GF-D8 (cell line): ENCODE measurements at places on chromosomes 12 and 14.

- no peak for DNase-seq
These were observed 64.9 kb downstream of the TMX1 start for GRCh38 chr14:51304941-51305340.

GRCh38 chr12:30515351-30515750 lies 180.3 kb downstream of the IPO8 start:
- no peak for DNase-seq

DNA sequence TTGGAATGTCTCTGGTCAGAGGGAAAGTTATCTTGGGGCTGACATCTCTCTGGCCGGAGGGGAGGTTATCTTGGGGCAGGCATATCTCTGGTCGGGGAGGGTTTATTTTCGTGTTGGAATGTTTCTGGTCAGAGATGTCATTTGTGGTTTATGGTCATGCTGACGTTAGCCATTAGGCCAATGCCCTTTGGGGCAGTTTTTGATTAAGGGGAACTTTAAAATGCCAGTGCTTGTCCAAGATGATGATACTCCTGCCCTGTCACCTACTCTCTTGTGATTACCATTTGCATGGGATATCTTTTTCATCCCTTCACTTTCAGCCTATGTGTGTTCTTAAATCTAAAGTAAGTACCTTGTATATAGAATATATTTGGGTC lies 29.0 kb upstream of the A2M start:
- no peak for DNase-seq

GRCh38 chr14:85123755-85124154 lies 406.2 kb upstream of the FLRT2 start:
- DNase-seq, result no peak

DNA sequence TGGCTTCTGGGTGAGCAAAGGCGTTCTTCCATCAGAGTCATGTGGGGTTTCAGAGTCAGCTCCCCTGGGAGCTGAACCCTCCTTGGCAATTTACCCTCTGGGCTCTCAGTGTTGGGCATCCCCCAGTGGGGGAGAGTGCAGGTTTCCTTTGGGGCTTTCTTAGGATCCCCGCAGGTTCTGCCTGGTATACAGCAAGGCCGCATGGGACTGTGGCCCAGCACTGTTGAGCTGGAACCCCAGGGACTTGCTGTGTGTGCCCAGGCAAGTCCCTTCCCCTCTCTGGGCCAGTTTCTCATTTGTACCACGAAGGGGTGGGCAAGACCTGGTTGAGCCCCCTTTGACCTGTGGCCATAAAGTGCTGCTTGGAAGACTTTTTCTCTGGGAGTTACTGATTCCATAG lies 5.5 kb downstream of the FAM181A start:
- DNase-seq, result no peak

DNA sequence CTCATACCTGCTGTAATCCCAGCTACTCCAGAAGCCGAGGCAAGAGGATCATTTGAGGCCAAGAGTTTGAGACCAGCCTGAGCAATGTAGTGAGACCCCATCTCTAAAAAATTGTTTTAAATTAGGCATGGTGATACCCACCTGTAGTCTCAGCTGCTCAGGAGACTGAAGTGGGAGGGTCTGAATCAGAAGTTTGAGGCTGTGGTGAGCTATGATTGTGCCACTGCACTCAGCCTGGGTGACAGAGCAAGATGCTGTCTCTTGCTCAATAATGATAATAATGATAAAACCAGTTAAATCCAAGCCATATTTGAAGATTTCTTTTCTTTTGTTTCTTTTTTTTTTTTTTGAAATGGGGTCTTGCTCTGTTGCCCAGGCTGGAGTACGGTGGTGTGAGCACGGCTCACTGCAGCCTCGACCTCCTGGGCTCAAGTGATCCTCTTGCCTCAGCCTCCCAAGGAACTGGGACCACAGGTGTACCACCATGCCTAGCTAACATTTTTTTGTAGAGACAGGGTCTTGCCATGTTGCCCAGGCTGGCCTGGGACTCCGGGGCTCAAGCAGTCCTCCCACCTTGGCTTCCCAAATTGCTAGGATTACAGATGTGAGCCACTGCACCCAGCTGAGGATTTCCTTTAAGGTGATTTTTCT lies 12.8 kb downstream of the PSMA6 start:
- no peak for DNase-seq

DNA sequence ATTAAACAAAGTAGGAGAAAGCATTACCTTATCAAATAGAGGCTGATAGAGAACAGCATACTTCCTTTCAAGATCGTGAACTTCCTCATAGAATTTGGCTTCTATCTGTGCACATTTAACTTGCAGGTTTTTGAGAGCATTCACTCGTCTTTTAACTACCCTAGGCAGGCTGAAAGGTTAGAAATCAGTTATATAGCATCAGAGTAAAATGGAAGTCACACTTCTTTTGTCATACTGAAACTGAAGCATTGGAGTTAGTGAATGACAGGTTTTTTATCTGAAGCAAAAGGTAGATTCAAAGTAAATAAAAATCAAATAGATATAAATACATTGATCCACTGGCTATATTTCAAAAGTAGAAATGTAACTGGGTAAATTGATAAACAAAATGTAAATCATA lies 24.4 kb downstream of the NAP1L1 start:
- no peak for DNase-seq

GRCh38 chr12:126210448-126210847 lies 1145.2 kb downstream of the AACS start:
- no peak for DNase-seq

- no peak for DNase-seq
These were observed 8.9 kb downstream of the DDHD1 start for GRCh38 chr14:53144244-53144643.

DNA sequence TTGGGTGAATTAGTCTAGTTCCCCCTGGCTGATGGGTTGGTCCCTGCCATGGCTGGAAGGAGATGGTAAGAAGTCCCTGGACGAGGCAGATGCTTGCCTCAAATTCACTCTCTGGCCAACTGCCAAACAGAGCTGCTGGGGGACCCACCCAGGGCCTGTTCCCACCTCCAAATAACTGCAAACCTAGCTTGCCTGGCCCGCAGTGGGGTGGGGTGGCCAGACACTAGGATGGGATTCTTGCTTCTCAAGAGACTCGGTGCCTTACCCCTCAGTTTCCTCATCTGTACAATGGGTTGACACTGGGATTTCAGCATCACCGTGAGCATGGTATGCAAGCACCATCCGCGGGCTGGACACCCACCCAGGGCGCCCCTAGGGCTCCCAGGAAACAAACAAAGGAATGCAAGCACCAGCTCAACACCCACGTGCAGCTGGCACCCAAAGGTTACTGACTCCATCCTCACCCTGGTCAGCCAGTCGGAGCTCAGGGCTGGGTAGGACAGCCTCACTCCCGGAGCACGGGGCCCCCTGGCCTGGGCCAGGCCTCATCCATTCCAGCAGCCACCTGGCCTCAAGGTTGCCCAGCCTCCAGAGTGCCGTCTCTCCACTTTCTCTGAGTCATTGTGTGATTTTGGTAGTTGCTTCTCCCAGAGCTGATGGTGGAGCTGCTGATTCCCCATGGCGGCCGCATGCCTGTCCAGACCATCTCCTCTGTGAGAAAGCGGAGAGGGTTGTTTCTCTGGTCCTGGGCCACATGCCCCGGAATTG lies 205.2 kb upstream of the RTL1 start:
- no peak for DNase-seq

DNA sequence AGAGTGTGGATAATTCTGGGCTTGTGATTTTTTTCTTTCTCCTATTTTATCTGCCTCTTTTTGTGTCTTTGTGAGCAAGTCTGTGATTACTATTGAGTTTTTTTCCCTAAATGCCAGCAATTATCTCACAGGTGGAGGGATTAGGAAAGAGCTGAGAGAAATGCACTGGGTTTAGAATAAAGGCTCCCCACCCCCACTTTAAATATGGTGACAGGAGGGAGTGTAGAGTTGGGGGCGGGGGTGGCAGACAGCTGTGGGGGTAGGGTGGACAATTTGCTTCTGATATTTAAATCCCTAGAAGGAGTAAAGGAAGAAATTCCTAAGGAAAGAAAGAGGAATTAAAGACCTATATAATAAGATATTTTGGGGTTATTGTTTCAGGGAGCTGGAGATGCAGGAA lies 145.9 kb downstream of the NRXN3 start:
- no peak for DNase-seq

GRCh38 chr12:32483499-32483898 lies 84.1 kb downstream of the FGD4 start:
- DNase-seq, result peak; percentile 58

DNA sequence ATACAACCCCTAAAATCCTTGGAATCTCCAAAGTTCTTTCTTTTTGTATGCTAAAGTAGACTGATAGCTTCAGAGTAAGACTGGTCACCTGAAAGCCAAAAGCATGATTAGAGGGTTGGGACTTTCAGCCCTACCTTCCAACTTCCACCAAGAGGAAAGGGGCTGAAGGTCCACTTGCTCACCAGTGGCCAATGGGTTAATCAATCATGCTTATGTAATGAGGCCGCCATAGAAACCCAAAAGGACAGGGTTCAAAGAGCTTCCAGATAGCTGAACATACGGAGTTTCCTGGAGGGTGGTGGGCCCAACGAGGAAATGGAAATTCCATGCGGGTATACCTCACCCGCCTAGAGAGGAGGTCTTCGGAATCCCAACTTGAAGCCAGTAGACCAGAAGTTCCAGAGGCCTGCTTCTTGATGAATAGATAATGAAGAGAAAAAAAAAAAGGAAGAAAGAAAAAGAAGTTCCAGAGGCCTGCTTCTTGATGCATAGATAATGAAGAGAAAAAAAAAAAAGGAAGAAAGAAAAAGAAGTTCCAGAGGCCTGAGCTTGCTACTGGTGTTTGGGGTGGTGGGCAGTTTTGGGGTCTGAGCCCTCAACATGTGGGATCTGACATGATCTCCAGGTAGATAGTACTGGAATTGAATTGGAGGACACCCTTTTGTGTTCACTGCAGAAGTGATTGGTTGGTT lies 11.2 kb upstream of the BTG1 start:
- DNase-seq, result no peak

GRCh38 chr12:12210983-12211382 lies 55.9 kb downstream of the LRP6 start:
- DNase-seq, result no peak

DNA sequence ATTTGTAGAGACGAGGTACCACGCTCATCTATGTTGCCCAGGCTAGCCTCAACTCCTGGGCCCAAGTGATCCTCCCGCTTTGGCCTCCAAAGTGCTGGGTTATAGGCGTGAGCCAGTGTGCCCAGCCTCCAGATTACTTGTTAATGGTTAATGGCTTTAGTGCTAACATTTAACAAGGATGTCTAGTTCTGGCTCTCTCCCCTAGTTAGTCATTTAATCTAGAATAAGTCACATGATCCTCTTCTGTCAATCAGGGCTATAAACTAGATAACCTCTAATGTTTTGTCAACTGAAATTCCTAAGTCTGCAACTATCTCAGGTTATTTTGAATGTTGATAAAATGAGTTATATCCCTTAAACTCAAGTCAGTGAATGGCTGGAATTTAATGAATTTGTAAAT lies 15.7 kb downstream of the ACTR6 start:
- DNase-seq, result no peak

GRCh38 chr14:62053188-62053587 lies 291.0 kb downstream of the SNAPC1 start:
- no peak for DNase-seq

- DNase-seq, result no peak
These were observed at the start of gene PLEK2 for GRCh38 chr14:67411820-67412421. Gene PLEK2, minus strand, starts transcription at chr14:67412165. Its CDS starts 106 bp downstream, at chr14:67412059.

GRCh38 chr12:96354326-96354725 lies 45.9 kb downstream of the CDK17 start:
- no peak for DNase-seq

GRCh38 chr12:103495469-103496456 lies at the start of gene C12orf42:
Gene C12orf42, minus strand, starts transcription at chr12:103495968. Its CDS starts 17,542 bp downstream, at chr12:103478426.
- no peak for DNase-seq

DNA sequence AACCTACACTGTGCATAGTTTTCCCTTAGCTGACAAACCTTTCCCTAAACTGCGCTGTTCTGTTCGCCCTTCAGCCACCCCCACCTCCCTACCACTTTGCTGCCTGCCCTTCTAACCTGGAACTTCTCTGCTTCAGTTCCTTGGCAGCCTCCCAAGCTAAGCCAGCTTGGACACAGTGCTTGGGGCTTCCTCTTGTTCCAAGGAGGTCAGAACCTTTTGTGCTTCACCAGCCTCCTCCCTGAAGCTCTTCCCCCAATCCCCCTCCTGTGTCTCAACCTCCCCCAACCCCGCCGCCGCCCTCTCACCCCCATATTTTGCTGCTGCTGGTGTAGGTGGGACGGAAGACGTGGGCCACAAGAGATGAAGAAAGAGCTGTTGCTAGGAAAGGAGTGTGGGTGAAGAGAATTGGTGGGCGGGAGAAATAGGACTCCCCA lies 8.1 kb upstream of the RIC8B start:
- DNase-seq, result no peak
